Liver (tissue), 10 donors: ENCODE measurements at places on chromosomes 2 and 18.

DNA sequence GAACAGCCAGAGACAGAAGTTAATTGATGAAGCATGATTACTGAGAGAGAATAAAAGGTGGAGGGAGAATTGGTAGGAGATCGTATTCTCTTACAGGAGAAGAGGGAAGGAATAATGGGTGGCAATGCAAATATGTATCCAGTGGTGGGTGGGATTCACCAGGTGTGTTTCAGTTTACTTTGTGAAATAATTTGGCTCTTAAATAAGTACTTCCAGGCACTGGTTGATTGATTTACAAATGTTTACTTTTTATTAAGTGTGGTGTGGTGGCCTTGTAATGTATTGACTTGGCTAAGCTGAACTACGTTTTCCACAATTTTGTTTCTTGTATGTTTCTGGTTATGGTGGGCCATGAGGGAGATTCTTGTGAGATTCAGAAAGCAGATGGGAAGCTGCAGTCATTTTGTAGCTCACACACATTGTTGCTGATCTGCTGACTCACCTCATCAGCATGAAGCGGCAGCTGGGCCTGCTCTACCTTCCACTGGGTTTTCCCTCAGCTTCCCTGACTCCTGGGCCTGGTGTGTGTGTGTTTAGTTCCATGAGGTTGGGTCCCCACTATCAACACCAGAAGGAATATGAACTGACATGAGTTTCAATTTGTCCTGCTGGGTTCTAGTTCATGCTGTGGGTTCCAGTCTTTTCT lies 32.6 kb downstream of the MYL12B start:
- no peak for DNase-seq

DNA sequence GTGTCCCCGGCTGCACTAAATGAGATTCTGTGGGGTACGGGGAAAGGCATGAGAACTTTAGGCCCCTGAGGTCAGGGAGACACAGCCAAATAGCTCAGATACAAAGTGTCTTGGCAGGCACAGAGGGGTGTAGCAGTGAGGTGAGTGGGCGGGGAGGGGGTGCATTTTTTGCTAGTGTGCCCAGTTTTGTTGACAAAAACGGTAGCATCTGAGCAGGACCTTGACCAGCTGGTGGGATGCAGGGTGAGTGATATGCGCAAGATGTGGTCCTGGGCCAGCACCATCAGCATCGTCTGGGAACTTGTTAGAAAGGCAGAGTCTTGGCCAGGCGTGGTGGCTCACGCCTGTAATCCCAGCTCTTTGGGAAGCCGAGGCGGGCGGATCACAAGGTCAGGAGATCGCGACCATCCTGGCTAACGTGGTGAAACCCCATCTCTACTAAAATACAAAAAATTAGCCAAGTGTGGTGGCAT lies 127.3 kb upstream of the LGALSL start:
- DNase-seq: no peak

DNA sequence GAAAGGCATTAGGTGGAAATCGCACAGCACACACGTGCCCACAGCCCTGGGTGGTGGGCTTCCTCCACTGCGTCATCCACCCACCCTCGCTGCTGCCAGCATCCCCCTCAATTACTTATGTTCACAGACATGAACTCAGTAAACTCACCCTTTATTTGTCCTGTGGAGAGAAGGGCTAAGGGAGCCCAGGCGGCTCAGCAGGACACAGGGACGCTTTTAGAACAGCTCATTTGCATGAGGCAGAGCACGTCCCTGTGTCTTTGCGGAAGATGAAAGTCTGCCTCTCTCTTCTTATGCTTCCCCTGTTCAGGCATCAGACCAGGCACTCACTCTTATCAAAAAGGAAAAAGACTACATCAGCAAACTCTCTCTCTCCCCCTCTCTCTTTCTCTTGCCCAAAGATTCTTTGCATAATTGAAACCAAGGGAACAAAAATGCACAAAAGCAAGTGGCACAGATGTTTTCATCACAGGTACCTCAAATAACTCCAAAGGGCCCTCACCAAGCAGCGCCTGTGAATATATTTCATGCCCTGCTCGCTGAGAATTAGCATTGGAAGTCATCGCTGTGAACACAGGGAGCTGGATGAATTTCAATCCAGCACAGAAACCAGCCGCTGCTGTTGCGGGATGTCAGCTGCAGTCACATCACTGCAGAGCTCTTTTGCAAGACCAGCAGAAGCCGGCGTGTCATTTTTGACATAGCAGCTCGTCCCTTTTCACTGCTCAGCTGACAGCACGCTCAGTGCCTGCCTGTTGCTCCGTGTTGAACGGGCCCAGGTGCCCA lies 376.3 kb upstream of the MYT1L start:
- no peak for DNase-seq

- DNase-seq: no peak
Observed at GRCh38 chr18:48430150-48430549, 21.0 kb upstream of the ZBTB7C start.

- DNase-seq: no peak
Observed at GRCh38 chr2:200216310-200216709, 90.2 kb upstream of the SPATS2L start.

GRCh38 chr2:48092846-48093803 lies 186.8 kb upstream of the FBXO11 start:
- DNase-seq: no peak

DNA sequence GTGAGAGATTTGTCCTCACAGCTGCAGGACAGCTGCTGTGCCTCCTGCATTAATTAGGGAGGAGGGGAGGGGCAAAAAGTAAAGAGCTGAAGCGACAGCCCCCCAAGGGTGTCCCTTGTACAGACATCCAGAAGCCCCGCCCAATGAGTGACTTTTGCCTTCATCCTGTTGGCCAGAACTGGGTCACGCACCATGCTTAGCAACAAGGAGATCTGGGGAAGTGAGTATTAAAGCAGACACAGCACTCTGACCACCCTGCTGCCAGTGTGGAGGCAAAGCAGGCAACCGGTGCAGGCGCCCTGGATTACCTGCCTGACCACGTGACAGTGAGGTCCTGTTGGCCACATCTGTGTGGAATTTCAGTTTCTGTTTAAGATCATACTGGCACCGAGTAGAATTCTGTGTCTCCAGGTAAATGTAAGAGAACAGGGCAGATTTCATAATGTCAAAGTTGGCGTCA lies 21.5 kb upstream of the BIN1 start:
- DNase-seq: no peak

DNA sequence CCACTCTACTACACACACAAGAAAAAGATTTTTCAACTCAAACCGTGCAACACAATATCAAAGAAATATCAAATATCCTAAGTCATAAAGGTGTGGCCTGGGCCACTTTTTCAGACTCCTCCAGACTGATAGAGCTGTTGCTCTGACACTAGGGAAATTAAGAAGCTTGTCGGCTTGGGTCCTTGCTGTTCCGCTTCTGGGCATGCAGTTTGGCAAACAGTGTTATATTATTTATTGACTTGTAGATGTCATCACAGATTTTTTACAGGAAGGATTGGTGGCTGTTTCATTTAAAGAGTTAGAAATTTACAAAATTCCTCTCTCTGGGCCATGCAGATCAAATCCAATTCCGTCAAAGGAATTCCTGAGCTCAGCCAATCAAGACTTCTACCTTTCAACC lies 98.3 kb upstream of the MSH2 start:
- no peak for DNase-seq

DNA sequence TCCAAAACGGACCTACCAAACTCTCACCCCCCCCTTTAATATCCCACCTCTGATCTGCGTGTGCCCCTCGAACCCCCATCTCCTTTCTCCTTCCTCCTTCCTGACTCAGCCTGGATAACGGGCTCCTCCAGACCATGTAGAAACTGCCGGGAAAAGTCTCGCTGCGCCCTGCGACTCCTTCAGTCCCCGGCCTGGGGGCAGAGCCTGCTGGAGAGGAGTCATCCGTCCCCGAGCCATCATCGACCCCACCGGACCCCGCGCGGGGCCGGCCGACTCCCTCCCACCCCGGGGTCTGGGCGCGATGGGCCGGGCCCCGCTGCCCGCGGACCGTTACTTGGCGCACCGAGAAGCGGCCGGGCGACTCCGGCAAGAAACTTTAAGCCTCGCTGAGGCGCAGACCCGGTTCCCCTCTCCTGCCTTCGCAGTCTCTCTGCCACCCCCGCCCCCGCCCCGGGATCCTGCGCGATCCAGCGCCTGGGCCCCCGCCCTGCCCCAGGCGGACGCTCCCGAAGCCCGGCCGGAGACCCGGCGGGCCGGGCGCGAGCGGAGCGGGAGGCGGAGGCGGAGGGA lies 3.4 kb downstream of the ZEB2 start:
- no peak for DNase-seq

GRCh38 chr2:170813611-170814532 lies 2.8 kb upstream of the GAD1 start:
- DNase-seq: no peak

GRCh38 chr2:232483923-232484627 lies 3.6 kb downstream of the ECEL1 start:
- no peak for DNase-seq

DNA sequence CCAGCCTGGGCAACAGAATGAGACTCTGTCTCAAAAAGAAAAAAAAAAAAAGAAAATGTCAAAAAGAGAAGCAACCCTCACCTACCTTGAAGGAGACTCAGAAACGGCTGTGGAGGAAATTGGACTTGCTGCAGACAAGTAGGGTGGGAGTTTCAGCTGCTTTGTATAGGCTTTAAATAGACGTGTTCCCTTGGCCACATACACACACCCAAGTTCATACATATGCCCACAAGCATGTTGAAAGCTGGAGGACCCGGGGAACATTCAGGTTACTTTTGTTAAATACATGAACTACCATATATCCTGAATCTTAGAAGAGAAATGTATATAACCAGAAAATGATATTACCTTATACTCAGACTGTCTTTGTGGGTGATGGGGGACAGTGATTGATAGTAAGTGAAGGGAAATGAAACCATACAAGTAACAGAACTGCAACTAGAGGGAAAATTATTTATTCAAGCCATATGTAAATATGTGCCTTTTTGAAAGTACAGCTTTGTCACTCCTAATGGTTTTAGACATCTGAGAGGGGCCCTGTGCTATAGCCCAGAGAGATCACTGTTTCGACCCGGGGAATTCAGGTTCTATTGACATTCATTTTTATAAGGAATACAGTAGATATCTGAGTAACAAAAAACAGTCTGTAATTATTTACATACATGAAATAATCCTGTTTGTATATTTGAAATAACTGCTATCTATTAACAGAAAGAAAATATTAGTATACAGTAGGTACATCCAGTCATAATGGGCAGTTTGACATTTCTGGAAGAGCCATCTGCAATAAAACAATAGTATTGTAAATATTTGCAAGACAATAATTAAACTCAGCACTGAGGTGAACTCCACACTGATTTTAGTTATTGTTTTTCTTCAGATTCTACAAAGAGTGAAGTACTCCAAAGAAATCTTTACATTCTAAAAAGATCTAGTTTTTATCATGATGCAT lies 48.0 kb upstream of the TGIF1 start:
- no peak for DNase-seq

- DNase-seq: no peak
Observed at GRCh38 chr2:15539999-15540398, 21.1 kb downstream of the NBAS start.
